ENCODE measurements at places on chromosomes 5 and 9. TPM values are rescaled to one million over a fixed set of nuclear protein-coding genes. Genes with fewer than 3 reads are reported as not detected.

Gene CDH12
- 6.1 TPM for polyA plus RNA-seq

Gene PDE6A
- polyA plus RNA-seq: 0.09 TPM

Gene WNT8A
- polyA plus RNA-seq: 0.09 TPM

Gene TLE1
- 53.3 TPM for polyA plus RNA-seq

Gene SPAG8
- 8.6 TPM for polyA plus RNA-seq

Gene CDH6
- 90.0 TPM for polyA plus RNA-seq

DNA sequence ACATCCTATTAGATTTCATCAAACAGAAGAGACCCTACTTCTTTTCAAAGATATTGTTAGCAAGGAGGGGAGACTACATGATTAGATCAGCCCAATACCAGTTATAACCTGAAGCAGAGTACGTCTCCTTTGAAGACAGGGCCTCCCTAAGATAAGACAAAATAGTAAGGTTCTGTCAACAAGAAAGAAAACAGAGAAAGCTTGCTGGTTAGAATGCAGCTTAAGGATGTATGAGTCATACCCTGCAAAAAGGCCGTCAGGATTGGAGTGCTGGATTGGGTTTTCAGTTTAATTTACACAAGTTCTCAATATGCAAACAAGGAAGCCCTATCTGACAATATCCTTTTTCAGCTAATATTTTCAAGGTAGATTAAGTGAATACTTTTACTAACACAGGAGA, 1581.2 kb upstream of the WWC1 start:
- DNase-seq: no peak

- DNase-seq: peak; percentile 33
These were observed 44.1 kb upstream of the FOXE1 start for GRCh38 chr9:97808972-97809371.

- DNase-seq: no peak
These were observed 19.9 kb downstream of the TPPP start for GRCh38 chr5:673161-673830.

- DNase-seq: no peak
These were observed 7.5 kb downstream of the NDST1 start for GRCh38 chr5:150515446-150515845.

GRCh38 chr5:40679913-40680681, at the start of gene PTGER4:
Gene PTGER4 (plus strand): TSS chr5:40679915. CDS start chr5:40680994, 1,079 bp downstream.
- DNase-seq: no peak

- no peak for DNase-seq
These were observed 986.9 kb downstream of the CDH18 start for GRCh38 chr5:19001054-19001453.

- no peak for DNase-seq
These were observed 77.1 kb upstream of the SUSD1 start for GRCh38 chr9:112252194-112252593.

- DNase-seq: no peak
These were observed 415.8 kb downstream of the ACTL7B start for GRCh38 chr9:108439947-108440346.

DNA sequence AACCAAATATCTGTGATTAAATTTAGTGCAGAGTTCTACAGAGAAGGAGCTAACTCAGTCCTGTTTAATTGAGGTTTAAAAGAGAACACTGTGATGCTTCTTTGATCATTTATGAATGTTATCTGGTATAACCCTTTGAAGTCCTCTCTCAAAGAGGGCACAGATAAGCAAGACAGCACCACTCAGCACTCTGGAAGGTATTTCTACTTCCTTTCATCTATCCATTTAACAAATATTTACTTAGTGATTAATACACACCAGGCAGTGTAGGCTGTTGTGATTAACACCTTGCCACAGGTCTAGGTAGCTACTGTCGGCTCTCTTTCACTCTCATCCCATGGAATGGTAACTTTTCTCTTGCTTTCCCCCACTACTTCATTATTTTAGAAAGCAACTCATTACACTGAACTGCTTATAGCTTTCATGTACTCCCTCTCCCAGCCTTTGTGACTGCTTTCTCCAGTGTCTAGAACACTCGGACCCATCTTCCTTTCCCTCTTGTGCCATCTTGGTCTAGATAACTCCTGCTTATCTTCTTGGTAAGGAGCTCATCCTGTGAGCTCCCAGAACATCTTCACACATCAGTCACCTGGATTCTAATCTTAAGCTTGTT, 54.7 kb downstream of the GLDC start:
- no peak for DNase-seq

DNA sequence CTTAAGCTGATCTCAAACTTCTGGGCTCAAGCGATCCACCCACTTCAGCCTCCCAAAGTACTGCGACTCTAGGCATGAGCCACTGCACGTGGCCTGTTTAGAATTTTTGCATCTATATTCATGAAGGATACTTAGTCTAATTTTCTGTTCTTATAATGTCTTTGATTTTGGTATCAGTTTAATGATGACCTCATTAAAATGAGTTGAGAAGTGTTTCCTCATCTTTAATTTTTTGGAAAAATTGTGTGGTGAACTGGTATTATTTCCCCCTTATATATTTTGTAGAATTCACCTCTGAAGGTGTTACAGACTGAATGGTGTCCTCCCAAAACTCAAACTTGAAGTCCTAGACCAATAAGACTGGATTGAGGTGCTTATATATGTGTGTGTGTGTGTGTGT, 46.5 kb downstream of the ANKRD31 start:
- no peak for DNase-seq

DNA sequence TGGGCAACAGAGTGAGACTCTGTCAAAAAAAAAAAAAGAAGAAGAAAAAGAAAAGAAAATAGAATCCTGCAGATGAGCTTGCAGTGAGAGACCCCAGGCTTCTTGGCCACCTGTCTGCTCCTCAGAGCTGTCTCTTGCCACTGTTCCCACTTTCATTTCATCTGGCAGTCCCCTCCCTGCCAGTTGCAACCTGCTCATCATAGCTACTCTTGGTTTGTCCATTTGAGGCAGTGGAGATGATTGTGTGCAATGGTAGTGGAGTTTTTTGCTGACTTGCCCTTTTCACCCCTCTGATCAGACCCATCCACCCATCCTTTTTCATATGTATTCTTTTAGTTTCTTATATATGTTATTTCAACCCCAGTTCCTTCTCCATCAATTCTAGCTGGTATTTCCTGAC, 28.7 kb downstream of the ANKRD33B start:
- DNase-seq: no peak

DNA sequence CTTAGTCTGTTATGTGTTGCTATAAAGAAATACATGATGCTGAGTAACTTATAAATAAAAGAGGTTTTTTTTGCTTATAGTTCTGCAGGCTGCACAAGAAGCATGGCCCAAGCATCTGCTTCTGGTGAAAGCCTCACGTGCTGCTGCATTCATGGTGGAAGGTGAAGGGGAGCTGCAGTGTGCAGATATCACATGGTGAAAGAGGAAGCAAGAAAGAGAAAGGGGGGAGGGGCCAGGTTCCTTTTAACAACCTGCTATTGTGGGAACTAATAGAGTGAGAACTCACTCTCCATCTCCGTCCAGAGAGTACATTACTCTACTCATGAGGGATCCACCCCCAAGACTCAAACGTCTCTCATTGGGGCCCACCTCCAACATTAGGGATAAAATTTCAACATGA, 12.5 kb upstream of the PARP8 start:
- no peak for DNase-seq

DNA sequence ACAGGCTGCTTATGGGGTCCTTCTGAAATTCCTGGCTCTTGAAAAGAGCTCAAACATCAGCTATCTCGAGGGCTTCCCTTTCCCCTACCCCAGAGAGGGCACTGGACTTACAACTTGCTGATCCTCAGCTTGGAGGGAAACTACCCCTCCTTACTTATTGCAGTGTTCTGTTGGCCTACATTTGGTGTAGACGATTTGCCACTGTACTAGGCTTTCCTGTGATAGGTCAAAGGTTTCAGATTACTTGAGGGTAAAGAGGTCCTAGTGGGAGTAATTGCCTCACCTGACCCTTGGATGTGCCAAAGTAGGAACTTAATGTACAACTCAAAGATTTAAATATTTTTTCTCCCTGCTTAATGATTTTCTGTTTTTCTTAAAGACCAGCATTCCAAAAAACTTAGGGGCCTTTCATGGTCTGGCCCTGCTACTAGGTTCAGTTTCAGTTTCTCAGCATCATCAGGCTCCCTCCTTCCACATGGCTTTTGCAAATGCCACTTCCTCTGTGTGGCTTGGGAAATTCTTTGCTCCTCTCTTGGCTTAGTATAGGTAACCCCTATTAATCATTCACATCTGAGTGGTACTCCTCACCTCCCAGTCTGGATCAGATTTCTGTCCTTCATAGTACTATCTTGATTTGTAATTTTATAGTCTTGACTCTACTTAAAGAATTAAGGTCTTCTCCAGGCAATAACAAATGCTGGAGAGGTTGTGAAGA, 32.4 kb downstream of the CYSTM1 start:
- DNase-seq: no peak

DNA sequence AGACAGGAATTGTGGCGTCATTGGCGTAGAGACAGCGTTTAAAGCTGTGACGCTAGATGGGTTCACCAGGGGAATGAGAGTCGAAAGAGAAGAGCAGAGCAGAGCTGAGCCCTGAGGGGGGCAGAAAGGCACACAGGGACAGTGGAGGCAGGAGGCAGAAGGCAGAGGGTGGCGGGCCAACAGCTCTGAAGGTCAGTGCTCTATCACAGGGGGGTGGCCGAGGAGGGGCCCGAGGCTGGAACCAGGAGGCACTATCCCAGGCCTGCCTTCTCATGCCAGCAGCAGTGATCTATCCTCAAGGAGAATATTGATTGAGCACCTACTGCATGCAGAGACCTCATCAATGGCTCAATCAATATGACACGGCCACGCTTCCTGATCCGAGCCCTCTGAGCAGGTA, 132.4 kb downstream of the KCNIP1 start:
- no peak for DNase-seq

DNA sequence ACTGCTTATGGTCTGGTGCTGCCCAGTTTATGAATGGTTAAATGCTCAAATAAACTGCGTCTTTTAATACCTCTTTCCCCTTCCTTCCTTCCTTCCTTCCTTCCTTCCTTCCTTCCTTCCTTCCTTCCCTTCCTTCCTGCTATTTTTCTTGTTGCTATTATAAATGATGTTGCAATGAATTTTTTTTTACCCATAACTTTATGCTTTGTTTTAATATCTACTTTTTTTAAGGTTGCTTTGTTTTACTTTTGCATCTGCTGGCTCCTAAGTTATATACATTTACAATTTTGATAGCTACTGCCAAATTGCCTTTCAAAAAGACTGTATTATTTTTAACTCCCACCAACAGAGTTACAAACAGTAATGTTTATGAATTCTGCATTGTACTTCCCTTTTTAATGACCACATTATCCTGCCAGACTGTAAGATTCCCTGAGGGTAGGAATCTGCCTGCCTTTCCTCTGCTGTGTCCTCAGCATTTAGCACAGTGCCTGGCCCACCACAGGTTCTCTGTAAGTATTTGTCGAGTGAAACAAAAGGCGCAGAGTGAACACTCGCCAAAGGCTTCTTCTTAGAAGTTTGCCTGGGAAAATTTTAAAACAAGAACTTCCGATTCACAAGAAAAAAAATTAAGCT, 36.9 kb downstream of the KIF4B start:
- DNase-seq: no peak

Data from renal pelvis (tissue), 12 donors.